ENCODE measurements at places on chromosomes 6 and 20. TPM values are rescaled to one million over a fixed set of nuclear protein-coding genes. Genes with fewer than 3 reads are reported as not detected.

DNA sequence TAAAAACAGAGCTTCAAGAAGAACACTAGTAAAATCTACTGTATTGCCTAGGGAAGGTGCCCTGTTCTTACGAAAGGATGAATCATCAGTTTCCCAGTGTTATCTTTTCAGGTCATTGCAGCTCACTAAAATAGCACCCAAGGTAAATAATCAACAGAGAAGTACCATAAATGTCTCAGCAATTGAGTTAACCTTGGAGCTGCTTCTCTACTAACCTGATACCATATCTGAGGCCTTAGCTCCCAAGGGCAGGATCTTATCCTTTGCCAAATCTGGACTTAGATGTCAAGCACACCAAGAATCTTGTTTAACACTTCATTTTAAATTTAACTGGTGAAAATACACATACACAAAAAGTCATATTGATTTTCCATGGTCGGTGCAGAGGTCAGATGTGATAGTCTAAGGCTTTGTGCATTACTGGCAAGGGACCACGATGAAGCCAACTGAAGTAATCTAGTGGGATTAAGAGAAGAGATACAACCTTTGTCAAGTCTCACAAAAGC lies 81.5 kb downstream of the EDN1 start:
- DNase-seq, result no peak

DNA sequence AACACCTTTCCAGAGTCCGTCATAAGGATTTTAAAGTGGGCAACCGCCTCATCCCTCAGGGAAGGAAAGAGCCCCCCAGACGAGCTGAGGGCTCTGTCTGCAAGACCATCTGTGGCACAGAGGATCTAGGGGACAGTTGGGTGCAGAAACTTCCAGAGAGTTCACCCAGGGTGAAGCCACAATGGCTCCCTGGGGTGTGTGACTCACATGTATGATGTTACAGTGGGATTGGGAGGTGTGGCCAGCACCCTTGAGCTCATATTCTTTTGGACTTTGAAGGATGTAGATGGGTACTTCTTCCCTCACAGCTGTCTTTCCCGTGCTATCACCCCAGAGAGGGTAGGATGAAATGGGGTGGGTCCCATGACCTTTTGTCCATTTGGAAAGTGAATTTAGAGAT lies 95.5 kb downstream of the NCR2 start:
- DNase-seq, result no peak

DNA sequence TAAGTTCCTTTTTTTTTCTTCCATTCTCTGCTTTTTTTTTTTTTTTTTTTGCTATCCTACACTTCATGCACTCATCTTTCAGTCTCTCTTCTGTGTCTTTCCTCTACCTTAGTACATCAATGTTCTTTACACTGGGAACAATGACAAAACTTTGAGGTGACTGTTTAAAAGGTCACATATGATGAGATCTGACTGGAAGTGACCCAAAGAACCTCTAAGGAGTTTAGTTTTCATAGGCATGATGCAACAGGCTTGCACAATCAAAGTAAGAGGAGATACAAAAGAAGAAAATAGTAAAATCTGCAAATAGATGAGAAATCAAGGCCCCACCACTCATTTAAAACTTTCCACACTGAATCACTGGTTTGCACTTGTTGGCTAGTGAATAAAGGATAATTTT lies 840.8 kb downstream of the TBC1D32 start:
- DNase-seq, result no peak

GRCh38 chr6:1486387-1486786 lies 97.0 kb downstream of the FOXF2 start:
- no peak for DNase-seq

DNA sequence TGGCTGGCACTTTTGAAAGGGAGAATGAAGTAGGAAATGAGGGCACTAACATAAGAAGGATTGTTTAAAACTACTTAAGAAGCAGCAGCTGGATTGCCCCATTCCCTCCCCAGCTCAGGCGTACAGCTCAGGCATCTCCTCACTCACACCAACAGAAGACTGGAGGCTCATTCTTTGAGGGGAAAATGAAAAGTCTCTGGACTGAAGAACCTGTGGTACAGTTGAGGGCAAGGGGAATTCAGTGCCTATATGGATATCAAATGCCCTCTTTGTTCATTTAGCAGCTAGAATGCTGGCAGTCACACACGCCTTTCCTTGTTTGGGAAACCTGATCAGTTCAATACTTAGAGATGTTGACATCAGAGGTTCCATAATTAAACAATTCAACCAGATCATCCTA lies 502.1 kb upstream of the SOX4 start:
- DNase-seq, result no peak

GRCh38 chr6:92608751-92609150 lies 810.6 kb downstream of the EPHA7 start:
- no peak for DNase-seq

- DNase-seq, result no peak
Observed at GRCh38 chr20:35326021-35326739, 34.0 kb upstream of the FAM83C start.

- DNase-seq, result no peak
Observed at GRCh38 chr20:30488941-30489613, 768.4 kb upstream of the DEFB115 start.

GRCh38 chr6:88840796-88841539 lies 122.5 kb downstream of the RNGTT start:
- DNase-seq, result no peak

DNA sequence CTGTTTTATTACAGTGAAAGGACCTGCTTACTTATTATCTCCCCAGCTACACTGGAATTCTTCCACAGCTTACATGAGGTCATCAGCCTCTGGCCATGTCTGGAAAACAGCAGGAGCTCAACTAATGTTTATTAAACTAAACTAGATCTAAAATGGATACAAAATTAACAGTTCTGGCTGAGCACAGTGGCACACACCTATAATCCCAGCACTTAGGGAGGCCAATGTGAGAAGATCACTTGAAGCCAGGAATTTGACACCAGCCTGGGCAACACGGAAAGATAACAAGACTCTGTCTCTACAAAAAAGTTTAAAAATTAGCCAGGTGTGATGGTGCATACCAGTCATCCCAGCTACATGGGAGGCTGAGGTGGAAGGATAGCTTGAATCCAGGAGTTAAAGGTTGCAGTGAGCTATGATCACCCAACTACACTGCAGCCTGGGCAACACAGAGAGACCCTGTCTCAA lies 220.8 kb upstream of the MARCKS start:
- no peak for DNase-seq

GRCh38 chr6:1382331-1382882 lies 7.0 kb upstream of the FOXF2 start:
- no peak for DNase-seq

GRCh38 chr20:64160118-64160517 lies 4.1 kb upstream of the MYT1 start:
- DNase-seq, result no peak

- DNase-seq, result no peak
Observed at GRCh38 chr6:48744948-48745347, 634.0 kb upstream of the PTCHD4 start.

DNA sequence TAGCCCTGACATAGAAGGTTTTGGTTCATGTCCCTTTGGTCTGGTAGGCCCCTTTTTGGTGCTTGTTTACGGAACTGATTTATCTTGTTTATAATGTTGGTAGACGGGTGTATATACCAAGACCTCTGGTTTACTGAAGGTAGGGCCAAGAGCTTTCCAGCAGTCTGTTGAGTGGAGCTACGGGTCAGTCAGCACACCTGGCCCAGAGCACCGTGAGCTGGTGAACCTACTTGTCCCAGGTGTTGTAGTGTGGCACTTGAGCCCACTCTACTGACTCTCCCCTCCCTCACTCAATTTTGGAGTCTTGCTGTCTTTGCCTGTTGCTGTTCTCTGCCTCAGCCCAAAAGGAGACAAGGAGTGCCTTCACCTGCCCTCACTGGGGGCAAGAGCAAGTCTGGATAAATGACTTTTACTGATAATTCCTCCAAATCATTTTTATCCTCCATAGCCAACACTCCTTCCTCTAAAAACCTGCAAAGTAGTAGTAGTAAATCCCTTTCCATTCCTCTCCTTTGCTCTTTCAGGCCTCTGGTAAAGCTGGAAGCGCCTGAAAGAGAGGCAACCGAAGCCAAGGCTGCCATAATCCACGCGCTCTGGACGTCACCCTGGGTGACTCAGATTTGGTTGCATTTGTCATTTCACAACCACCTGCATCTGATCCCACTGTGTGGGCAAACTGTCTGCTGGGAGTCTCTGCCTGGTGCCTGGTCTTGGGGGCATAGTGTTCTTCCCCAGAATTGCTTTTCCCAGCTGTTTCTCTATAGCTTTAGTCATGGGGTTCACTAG lies 22.2 kb downstream of the RREB1 start:
- DNase-seq, result no peak

- DNase-seq, result no peak
Observed at GRCh38 chr6:7234547-7234946, 78.5 kb downstream of the SSR1 start.

DNA sequence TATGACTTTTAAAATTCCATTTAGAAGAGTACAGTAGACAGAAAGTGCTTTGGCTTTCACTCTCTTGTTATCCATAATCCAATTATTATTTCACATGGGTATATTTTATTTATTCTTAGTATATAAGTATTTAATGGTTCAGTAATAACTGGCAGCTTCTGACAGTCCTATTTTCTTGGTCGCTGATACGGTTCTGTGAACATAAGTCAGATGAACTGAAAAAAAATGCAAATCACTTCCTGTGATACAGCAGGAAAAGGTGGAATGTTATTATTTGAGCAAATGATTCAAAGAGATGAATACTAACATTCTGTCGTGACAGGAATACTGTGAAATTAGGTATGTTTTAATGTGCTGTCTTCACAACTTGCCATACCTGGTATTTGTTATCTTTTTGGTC lies 132.3 kb downstream of the ARHGAP18 start:
- no peak for DNase-seq

- DNase-seq, result no peak
Observed at GRCh38 chr6:93550551-93551276, 131.4 kb upstream of the EPHA7 start.

GRCh38 chr20:40868551-40869217 lies 159.9 kb upstream of the TOP1 start:
- no peak for DNase-seq

DNA sequence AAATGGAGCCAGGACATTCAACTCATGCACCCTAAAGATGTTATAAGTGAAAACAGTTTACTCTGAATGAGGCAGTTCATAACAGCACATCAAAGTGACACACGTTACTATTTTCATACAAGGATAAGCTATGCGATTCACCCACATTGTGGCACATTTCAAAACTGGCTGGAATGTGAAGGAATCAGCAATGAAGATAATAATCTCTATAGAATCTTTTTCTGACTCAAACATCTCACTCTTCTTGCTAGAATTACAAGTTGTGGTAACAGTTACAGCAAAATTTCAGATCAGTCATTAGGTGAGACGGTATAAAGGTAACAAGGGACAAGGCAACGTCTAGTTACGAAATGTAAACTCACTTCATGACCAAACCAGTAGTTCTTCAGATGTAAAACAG lies 17.5 kb downstream of the TMEM244 start:
- no peak for DNase-seq

- DNase-seq, result no peak
Observed at GRCh38 chr6:105484238-105485161, 81.6 kb upstream of the PREP start.

- DNase-seq, result no peak
Observed at GRCh38 chr6:33874136-33874760, 70.4 kb upstream of the MLN start.

DNA sequence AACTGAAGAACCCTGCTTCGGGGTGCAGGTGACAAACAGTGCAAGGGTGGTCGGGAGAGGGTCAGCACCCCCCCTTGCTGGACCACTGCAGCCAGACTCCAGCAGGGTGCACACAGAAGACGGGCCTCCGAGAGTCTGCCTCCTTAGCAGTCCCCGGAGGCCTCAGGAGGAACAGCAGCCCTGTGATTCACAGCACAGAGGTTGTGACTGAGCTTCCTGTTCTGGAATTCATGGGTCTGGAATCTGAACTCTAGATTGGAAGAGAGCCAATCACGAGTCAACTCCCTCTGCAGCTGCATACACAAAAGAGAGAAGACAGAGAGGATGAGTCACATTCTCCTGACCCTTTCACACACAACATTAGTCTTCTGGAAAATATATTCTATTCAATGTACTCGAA lies 249.0 kb upstream of the OPRM1 start:
- no peak for DNase-seq

DNA sequence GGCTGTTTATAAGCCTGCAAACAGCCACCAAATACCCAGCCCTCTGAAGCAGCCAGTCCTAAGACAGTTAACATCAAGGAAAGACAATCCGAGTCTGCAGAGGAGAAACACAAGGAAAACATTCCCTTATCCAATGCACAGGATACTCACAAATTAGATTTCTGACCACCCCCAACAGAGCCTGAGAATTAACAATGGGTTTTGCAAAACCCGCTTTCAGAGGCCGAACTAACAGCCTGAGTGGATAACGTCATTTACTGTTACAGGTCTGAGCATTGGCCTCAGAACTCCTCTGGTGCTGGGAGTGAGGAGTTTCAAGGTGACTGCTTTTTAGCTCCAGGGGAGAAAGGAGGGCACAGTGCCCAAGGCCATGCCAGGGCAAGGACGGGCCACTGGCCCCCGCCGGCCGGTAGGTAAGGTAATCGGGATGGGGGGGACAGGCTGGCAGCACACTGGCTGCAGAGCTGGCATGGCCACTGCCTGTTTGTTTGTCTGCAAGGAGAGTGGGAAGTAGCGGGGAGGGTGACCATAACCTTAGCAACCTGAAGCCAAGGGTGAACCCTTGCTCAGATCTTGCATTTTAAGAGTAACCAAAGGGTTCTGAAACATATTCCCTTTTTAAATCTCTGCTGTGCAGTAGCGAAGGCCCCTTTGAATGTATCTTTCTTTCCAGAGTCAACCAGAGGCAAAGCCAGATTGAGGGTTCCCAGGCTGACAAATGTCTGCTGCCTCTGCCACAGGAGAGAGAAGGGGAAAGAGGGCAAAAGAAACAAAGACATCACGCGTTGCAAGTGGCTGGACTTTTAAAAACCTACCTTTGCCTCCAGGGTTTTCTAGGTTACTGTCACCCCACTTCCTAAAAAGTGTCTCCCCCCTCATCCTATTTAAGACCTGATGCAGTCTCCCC lies 3.9 kb downstream of the ZMYND8 start:
- DNase-seq, result no peak

DNA sequence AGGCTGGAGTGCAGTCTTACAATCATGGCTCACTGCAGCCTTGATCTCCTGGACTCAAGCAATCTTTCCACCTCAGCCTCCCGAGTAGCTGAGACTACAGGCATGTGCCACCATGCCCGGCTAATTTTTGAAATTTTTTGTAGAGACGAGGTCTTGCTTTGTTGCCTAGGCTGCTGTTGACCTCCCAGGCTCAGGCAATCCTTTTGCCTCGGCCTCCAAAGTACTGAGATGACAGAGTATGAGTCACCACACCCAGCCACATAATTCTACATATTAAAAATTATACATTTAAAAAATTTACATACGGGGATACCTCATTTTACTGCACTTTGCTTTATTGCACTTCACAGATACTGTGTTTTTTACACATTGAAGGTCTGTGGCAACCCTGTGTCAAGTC lies 115.1 kb downstream of the MAN1A1 start:
- DNase-seq, result no peak

GRCh38 chr6:50030777-50031562 lies 9.2 kb upstream of the DEFB110 start:
- DNase-seq, result no peak

GRCh38 chr20:45016089-45016671 lies 49.9 kb downstream of the STK4 start:
- DNase-seq, result no peak

INSM1 gene
- total RNA-seq, result 7.4 TPM

PPIL1 gene
- 68.8 TPM for total RNA-seq

BANF2 gene
- not detected for total RNA-seq

SAMD3 gene
- total RNA-seq, result 12.5 TPM

EMILIN3 gene
- not detected for total RNA-seq

MUC22 gene
- not detected for total RNA-seq

CLVS2 gene
- not detected for total RNA-seq

FAM83C gene
- total RNA-seq, result not detected

CLDN20 gene
- not detected for total RNA-seq

TRIM15 gene
- total RNA-seq, result not detected

COX4I2 gene
- not detected for total RNA-seq
